ENCODE measurements at places on chromosomes 4 and X.
A peak's percentile ranks its signal among the peaks of the same experiment; 100 is the strongest.

- no peak for DNase-seq
These were observed 34.1 kb downstream of the SORCS2 start for GRCh38 chr4:7226439-7226838.

- peak; percentile 55 for DNase-seq
These were observed 3.4 kb upstream of the AVPR2 start for GRCh38 chrX:153900831-153901752.

DNA sequence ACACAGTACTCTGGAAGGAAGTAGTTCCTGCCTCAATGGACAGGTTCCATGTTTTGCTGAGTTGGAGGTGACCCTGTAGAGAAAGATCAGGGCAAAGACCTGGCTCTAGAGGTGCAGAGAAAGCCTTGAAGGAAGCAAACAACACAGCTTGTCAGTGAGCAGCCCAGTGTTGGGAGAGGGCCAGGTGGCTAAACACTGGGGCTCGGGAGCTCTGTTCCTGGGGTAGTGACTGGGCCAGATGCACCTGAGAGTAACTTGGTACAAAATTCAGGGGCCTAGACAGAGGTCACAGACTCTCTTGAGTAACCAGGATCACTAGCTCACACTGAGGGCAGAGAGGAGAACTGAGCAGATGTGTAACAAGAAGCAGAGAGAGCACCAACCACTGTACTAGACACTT lies 138.4 kb upstream of the NALF2 start:
- no peak for DNase-seq

DNA sequence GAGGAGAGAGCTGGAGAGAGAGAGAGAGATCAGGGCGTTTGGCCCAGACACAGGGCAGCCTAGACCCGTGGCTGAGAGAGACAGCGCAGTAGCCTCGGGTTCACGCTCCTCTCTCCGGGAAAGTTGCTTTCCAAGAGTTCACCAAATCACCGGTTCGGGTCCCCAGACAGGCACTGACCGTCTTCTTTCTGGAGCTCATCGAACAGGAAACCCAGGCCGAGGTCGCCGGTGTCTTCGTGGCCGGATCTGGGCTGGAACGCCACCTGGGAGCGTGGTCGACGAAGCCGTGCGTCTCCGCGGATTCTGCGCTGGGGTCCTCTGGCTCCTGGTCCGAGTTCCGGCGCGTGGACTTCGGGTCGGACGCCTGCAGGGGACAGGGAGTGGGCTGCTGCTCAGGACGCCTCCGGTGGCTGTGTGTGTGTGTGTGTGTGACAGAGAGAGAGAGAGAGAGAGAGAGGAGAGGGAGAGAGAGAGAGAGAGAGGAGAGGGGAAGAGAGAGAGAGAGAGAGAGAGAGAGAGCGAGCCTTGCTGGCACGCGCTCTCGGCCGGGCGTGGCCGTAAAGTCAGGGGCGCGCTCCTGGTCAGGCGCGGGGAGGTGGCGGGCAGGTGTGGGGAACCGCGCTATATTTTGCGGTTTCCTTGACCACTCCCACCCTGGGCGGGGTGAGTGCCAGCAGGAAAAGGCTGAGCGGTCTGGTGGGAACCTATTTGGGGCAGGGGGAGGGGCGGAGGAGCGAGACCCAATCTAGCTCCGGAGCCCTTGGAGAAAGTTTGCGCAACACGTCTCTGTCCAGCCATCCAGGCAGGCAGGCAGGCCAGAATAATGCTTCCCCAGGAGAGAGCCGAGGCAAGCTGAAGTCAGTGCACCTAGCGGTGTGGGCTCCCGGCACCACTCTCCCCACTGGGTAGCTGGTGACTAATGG lies 62.1 kb downstream of the RHOXF2B start:
- DNase-seq = no peak

DNA sequence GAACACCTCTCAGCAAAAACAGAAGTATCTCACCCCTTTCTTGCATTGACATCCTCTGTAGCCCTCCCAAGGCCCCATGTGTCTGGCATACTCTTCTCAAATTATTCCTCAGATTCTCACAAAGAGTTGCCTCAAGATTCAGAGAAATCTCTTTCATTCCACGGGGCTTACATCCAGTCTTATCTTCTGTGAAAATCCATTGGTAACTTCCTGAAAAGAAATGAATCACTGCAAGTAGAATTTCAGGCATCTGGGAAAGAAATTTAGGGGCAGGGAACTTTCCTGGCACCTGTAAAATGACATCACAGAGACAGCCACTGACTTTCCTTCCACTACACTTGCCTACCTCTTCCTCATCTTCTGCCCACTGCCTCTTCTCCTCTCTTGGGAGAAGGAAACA lies 182.5 kb upstream of the ARHGEF9 start:
- no peak for DNase-seq

DNA sequence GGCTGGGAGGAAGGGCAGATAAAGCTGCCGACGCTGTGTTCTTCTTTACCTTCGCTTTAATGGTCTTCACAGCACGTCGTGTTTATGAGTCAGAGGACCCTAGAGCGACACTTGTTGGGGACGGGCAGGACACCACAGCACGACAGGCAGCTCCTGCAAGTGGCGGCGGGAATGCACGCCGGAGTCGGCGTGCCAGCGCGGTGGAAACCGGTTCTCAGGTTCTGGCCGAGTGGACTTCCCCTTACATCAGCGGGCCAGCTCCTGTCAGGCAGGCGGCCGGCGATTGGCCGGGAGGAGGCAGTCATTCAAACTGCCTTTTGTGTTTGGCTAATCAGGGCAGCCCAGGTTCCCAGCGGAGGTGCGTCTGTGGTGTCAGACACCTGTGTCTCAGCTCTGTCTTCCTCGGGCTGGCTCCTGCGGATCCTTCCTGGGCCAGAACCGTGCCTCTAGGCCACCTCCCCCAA lies 150.9 kb downstream of the SHROOM3 start:
- no peak for DNase-seq

GRCh38 chr4:108446556-108446955 lies 173.8 kb upstream of the RPL34 start:
- no peak for DNase-seq

- DNase-seq = no peak
These were observed 80.0 kb upstream of the SLC34A2 start for GRCh38 chr4:25575611-25576010.

DNA sequence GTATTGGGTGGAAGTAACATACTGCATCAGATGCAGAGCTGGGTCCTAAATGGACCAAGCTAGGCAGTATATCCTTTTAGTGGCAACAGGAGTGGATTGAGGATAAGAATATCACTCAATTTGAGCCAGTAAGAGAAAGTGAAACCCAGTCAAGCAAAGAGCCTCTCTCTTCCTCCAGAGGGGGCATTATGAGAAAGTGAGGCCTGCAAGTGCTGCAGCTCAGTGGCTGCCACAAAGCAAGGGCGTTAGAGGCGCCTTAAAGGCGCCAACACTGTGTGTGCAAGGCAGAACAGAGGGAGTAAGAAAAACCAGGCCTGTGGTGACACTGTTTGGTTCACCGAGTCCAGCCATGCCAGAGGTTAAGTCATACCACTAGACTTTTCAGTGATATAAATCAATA lies 17.5 kb downstream of the STX18 start:
- no peak for DNase-seq

- DNase-seq = no peak
These were observed 36.0 kb upstream of the SPON2 start for GRCh38 chr4:1208266-1208961.

DNA sequence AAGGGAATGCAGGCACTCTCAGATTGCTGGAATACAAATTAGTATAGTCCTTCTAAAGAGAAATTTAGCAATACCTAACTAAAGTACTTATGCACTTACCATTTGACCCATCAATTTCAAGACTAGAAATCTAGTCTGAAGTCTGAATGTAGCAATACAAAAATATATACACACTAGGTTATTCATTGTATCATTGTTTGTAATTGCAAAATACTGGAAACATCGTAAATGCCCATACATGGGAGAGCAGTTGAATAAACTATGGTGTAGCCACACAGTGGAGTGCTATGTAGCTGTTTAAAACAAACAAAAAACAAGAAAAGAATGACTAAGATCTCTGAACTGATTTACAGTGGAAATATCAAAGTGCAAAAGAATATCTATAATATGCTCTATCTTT lies 346.4 kb downstream of the ZNF674 start:
- no peak for DNase-seq

GRCh38 chr4:123838474-123838873 lies 441.9 kb downstream of the SPRY1 start:
- no peak for DNase-seq

GRCh38 chr4:18105030-18106011 lies 83.8 kb upstream of the LCORL start:
- DNase-seq = no peak

DNA sequence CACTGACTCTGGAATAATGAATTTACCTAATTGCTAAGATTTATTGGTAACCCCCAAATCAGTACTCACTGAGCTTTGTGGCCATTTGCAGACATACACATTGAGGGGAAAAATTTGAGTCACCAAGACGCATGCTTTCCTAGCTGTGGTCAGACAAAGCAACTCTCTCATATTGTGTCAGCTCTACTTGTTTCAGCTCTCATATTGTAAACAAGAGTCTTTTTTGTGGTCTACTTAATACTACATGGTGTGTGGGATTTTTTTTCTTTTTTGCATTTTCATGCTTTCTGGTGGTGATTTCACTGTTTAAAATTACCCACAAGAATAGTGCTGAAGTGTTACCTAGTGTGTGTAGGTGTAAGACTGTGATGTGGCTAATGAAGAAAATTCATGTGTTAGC lies 428.2 kb upstream of the GALNT7 start:
- DNase-seq = no peak

DNA sequence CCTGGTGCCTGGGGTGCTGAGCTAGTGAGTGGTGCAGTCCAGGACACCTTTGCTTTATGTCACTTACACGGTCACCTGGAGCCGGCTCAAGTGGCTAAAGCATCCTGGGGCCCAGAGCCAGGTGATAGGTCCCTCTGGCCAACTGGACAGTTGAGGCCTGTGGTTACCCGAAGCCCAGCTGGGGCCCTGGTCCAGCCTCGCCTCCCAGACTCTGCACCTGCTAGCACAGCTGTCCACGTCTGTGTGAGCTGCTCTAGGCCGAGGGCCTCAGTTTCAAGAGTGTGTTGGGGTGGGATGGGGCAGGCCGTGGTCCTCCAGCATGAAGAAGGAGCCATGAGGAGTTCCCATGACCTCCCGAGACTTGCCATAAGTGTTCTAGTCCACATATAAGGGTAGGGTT lies 7.7 kb upstream of the ADD1 start:
- no peak for DNase-seq

GRCh38 chrX:53003111-53003510 lies 44.8 kb upstream of the FAM156A start:
- no peak for DNase-seq

- no peak for DNase-seq
These were observed 28.9 kb upstream of the NDUFC1 start for GRCh38 chr4:139331185-139331584.

DNA sequence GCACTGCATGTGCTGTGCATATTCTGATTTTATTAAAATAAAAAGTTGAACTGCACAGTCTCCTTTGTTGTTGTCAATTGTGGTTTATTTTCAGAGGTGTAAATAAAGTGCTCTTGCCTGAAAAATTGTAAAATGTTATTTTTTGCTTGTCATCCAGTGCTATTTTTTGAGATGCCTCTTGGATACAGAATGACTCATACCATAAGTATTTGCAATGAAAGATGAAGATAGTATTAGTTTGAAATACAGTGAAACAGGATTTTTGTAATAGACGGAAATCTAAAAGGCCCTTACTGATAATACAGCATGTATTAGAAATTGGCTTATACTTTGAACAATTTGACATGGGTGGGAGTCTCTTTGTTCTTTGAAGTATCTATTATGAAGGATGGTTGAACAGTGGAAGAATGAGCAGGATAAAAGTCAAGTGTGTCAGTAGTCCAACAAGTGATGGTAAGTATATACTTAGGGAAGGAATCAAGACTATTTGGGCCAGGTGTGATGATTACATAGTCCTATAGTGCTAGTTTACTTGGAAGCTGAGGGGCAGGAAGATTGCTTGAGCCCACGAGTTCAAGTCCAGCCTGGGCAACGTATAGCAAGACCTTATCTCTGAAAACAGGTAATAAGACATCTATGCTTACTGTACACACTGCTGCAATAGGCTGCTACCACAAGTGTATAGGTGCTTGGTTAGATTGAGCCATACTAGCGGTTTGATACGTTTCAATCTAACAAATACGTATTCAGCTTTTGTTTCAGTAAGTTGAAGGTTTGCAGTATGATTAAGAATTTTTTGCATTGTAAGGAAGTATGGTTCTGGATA lies 16.4 kb downstream of the DDX3X start:
- DNase-seq = no peak

DNA sequence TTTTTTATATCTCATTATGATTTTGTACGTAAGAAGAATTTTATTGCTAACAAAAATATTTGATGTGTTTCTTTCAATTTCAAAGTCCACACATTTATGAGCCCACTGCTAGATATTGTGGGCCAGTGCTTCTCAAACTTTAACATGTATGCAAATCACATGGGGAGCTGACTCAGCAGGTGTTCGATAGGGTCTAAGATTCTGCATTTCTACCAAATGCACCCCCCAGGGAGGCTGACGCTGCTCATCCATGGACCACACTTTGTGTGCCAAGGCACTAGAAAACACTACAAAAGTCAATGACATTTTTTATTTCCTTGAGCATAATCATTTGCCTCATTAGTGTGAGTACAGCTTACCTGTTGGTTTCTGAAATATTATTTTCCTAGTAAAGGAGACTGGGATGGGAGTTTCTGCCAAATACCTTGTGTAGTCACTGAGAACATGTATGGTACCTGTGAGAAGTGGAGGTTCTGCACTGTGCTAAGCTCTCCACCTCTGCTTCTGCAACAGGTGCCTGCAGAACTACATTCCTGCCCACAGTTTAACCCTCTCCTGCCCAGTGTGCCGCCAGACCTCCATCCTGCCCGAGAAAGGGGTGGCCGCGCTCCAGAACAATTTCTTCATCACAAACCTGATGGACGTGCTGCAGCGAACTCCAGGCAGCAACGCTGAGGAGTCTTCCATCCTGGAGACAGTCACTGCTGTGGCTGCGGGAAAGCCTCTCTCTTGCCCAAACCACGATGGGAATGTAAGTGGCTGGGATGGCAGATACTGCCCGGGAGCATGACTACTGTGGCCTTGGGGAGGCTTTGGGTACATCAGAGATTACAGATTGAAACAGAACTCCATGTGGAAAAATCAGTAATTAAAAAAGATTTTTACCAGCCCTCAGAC lies 68.9 kb upstream of the MND1 start:
- DNase-seq = no peak

- DNase-seq = no peak
These were observed 280.6 kb downstream of the PPP3CA start for GRCh38 chr4:101066626-101067170.

DNA sequence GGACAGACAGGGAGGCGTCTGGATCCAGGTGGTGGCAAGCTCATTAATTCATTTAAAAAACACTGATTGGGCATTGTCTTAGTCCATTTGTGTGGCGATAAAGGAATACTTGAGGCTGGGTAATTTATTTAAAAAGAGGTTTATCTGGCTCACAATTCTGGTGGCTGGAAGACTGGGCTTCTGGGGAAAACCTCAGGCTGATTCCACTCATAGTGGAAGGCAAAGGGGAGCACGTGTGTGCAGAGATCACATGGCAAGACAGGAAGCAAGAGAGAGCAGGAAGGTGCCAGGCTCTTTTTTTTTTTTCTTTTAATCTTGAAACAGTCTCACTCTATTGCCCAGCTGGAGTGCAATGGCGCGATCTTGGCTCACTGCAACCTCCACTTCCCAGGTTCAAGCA lies 100.2 kb upstream of the METTL14 start:
- DNase-seq = no peak

Measured in stimulated activated naive CD4-positive, alpha-beta T cell (primary cell).